ENCODE measurements at places on chromosomes 3 and 15.

GRCh38 chr3:192916371-192917027 is 1.2 kb downstream of the MB21D2 start:
- DNase-seq: no peak

DNA sequence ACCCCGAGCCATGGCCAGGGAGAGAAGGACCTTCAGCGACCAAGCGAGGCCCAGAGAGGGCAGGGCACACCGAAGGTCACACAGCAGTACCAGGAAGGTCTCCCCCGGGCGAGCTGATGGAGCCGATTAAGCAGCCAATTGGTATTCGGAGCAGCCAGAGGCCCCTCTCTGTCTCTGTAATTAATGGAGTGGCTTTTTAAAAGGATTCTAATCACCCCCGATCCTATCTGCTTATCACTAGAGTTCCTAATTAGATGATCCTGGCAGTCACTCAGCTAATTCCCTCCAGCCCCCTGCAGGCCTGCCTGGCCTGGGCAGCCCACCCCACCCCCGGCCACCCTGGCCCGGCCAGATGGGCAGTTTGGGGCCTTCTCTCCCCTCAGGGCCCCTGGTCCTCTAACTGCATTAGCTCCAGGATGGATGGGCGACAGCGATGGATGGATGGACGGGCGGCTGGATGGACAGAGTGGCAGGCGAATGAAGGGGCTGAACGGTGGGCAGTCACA is 1.6 kb upstream of the DNAJB8 start:
- no peak for DNase-seq

GRCh38 chr3:13457593-13457992 is 22.5 kb upstream of the HDAC11 start:
- no peak for DNase-seq

- no peak for DNase-seq
Observed at GRCh38 chr3:31567036-31567435, 34.3 kb downstream of the STT3B start.

- DNase-seq: no peak
Observed at GRCh38 chr3:94210256-94210655, 147.4 kb downstream of the NSUN3 start.

DNA sequence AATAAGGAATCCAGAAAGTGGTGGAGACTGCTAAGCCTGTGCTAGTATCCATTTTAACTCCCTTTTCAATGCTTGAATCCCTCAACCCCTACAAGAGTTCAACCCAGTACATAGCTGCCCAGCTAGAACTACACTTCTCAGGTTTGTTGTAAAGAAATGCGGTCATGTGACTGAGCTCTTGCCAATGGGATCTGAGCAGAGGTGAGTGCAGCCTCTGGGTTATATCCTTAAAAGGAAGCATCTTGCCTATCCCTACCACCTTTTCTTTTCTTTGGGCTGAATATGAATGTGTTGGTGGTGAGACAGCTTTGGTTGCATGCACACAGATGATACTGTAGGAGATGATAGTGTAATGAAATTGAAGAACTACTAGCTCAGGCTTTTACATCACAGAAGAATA is 139.7 kb downstream of the CADPS start:
- no peak for DNase-seq

Measured in activated CD4-positive, alpha-beta T cell treated with anti-CD3 and anti-CD28 coated beads, Interleukin-2, amount 50 U/mL, for 1 hour (primary cell).